Activated CD4-positive, alpha-beta T cell treated with anti-CD3 and anti-CD28 coated beads for 1 hour (primary cell): ENCODE measurements at places on chromosomes 12 and 14.

DNA sequence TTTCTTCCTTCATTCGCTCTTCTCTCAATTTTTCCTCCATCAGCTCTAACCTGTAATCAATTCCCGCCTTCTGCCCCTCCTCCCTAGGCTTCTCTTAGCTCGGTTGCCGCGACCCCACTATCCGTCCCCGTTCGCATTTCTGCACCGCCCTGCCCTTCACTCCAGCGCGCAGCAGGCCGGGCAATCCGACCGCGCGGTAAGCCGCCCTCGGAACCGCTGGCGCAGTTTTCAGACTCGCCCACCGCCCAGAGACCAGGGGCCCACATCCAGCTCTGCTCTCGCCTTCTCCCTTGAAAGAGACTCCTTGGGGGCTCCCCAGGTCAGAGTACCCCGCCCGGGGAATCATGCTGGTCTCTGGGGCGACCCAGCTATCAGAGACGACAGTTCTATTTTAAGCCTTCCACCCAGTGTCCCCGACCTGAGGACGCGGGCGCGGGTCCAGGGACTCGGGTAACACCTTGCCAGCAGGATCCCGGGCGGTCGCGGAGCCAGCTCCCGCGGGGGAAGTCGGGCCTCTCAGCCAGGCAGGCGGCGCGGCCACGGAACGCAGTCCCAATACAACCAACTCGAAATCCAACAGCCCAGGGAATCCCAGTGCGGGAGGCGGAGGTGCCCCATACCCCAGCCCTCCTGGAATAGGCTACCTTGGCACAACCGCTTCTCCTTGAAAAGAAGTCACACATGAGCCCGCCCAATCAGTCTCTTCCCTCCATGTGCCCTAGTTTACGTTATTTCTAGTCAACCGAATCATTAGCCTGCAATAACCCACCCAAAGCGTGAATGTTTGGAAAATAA lies 5.7 kb upstream of the SLC38A4 start:
- no peak for DNase-seq

GRCh38 chr12:10601860-10602259 lies 11.5 kb downstream of the MAGOHB start:
- no peak for DNase-seq

DNA sequence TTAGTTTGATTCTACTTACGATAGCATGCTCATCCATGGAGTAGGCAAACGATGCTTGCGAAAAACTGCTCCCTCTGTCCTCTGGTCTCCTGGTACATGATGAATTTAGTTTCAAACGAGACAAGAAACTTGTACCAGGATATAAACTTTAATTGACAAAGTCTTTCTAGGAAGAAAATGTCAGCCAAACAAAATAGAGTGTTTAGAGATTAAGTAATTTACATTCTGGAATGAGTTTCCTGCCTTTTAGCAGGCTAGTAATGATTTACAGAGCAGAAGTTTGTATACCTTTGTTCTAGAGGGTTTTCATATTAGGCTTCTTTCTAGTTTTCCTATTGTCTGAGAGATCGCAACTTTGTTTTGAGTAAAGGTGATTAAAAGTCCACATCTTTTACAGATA lies 206.9 kb downstream of the RPL10L start:
- no peak for DNase-seq

- DNase-seq: no peak
Observed at GRCh38 chr12:99200711-99201384, 446.7 kb upstream of the GARIN6 start.

- no peak for DNase-seq
Observed at GRCh38 chr12:868722-869121, 80.8 kb downstream of the RAD52 start.

DNA sequence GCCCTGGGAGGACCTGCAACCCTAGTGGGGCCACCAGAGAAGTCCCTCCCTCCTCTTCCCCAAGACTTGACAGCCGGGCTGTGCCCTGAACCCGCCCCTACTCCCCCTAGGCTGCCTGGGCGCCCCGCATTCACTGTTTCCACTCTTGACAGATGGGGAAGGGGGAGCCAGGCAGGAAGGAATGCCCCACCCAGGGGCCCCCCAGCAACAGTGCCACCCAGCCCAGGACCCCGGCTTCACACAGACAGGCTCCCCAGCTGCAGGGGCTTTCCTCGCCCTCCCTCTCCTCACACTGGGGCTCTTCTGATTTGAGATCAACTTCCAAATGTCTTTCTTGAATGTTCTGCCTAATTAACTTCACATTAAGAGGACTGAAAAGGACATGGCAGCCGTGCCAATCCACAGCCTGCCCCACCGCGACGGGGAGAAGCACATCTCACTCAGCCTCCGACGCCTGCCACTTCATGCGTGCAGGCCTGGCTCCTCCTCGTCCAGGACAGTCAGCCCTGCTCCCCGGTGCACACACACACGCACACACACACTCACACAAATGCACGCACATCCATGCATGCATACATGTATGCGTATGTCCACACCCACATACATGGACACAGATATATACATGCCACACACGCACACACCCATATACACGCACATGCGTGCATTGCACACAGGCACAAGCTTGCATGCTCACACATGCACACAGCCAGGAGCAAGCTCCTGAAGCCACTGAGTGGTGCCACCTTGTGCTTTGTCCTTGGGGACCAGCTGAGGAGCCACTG lies 19.6 kb upstream of the C14orf180 start:
- DNase-seq: no peak

DNA sequence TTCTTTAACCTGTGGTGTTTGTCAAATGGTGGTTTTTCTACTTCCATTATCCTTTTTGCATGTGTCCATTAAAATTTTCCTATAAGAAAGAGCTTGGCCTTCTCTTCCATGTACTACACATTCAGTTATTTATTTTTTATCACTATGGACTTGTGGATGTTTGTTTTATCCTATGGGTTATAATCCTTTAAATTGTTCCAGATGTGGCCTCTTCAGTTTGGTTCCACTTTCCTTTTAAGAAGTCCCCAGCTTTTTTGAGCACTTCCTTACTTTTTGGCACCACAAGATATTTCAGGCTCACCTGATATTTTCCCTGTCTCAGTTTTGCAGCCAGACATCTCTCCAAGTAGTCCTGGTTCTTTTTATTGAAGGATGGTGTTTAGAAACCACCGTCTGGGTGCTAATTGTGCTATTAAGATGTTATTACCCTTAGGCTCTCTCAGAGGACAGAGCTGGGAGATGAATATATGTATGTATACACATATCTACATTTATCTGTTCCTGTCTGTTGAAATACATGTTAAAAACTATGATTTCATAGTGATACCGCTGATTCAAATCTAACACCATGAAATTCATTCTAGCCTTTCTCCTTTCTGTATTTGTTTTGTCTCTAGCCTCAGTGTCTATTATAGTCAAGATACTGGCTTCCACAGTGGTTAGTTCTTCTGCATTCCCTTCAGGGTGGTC lies 408.5 kb upstream of the RGS6 start:
- no peak for DNase-seq

DNA sequence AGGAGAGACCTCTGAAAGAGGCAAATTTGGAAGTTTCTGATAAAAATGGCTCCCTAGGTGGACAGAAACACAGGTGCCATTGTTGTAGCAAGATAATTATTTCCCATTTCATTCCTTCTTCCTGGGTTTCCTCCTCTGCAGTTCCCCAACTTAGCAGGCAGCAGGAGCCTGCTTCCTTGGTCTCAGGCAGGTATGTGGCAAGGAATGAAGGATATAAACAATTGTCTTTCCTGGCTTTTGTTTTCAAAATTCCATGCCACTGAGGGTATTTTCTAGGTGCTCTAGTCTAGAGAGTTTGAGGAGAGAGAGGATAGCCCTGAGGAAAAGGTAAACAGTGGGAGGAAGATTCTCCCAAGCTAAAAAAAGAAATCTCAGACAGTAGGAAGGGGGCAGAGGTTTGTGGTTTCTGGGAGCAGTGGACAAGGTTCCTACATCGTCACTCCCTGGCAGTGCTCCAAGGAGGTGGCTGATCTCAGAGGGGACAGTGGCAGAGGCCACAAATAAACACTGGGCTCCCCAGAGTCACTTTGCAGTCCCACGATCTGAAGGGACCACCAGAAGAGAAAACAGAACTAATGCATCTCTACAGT lies 82.6 kb upstream of the IGF1 start:
- no peak for DNase-seq

GRCh38 chr14:94374116-94374515 lies 14.3 kb downstream of the SERPINA1 start:
- no peak for DNase-seq

- no peak for DNase-seq
Observed at GRCh38 chr12:23098110-23098509, 473.1 kb downstream of the ETNK1 start.

- DNase-seq: no peak
Observed at GRCh38 chr12:100184549-100185145, 16.0 kb upstream of the ACTR6 start.

DNA sequence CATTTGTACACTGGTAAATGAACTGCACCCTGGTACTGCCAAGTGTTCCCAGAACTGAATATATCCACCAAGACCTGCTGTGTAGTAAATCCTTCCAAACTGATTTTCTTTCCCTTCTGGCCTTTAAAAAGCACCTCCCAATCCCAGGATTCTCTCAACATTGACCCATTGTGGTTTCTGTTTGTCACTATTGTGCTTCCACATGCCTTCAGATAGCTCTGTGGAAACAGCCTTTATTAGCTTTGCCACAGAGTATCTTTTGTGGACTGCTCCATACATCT lies 949 bp upstream of the KIF21A start:
- DNase-seq: no peak

DNA sequence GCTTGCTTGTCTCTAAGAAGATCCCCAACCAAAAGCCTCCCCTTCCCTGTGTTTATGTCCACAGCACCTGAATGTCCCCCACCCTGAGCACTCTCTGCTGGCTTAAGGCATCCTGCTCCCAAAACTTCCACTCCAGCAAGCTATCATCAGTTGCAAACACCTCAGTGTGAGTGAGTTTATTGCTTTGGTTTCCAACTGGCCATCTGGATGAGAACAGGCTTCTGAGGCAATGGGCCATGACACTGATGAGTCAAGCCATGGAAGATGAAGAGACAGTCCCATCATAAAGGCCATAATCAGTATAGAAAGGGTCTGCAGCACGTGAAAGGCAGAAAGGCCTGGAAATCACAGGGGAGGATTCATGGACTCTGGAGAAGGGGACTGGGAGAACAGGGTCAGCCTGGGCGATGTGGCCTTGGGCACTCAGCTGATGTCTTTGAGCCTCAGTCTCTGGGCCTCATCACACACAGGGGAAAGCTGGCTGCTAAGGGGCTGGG lies 12.8 kb downstream of the CMKLR1 start:
- no peak for DNase-seq

GRCh38 chr14:90263748-90264449 lies 7.5 kb downstream of the PSMC1 start:
- no peak for DNase-seq

DNA sequence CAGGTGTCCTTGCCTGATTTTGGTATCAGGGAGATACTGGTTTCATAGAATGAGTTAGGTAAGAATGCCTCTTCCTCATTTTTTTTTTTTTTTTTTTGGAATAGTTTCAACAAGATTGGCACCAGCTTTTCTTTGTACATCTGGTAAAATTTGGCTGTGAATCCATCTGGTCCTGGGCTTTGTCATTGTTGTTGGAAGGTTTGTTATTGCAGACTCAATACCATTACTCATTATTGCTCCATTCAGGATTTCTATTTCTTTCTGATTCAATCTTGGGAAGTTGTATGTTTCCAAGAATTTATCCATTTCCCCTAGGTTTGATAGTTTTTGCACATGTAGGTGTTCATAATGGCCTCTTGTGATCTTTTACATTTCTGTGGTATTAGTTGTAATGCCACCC lies 126.0 kb upstream of the KITLG start:
- DNase-seq: no peak

GRCh38 chr12:67042697-67043131 lies 226.4 kb upstream of the CAND1 start:
- no peak for DNase-seq

DNA sequence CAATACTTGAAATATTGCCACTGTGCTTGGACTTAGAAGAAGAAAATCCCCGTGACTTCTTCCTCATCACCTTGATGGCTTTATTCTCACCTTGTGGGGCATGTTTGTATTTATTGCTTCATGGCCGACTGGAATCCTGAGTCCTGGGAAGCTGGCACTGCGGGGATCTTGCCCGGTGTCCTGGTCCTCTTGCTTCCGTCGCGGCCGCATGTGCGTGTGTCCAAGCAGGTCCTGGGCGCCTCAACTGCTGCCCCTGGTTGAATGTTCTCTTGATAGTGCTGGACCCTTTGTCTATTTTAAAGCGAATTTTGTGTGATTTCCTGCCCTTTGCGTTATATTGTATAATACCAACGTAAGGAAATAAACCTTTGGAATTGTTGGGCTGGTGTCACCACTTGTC lies 6.3 kb upstream of the PUS1 start:
- DNase-seq: no peak

- DNase-seq: no peak
Observed at GRCh38 chr14:23577710-23578392, 739 bp downstream of the JPH4 start.

DNA sequence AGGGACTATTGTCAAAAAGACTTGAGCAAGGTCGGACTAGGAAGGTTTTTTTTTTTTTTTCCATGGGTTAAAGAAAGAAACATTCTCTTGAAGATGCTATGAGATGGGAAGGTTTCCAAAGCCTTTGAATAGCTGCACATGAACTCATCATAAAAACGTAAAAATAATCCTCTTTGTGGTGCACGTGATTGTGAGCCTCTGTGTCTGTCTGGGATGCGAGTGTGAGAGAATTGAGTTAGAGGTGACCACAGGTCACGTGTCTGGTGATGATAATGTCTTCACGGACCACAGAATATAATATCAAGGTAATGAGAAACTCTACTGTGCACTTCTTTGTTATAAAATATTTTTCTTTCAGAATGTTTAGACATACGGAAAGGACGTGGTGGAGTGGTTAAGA lies 24.3 kb upstream of the ADGRD1 start:
- DNase-seq: no peak

DNA sequence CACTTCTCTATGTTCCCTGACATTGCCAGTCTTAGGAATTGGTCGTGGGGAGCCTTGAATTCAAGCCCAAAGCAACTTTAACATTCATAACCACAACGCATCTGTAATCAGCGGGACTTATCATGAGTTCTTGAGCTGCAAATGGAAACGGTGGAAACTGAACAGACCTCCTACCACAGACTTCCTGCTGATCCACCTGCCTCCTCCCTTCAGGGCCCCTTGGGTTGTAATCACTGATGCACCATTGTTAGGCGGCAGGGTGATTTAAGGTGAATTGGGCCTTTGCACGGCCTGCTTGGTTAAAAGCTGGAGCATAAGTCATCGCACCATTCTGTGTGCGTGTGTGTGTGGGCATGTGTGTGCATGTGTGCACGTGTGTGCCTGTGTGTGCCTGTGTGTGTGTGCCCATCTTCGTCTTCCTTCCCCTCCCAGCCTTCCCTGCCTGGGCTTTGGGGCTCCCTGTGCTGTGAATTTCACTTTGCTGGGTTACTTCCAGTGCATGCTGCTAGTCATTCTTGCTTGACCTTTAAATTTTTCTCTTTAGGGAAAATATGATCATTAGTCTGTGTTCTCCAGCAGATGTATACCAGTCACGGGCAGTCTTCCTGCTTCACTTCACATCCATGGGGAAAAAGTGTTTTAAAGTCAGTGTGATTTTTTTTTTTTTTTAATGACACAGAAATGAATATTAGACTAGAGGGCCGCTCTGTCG lies 29.1 kb downstream of the CHST11 start:
- peak; percentile 33 for DNase-seq
